ENCODE measurements at places on chromosomes 4 and X.

DNA sequence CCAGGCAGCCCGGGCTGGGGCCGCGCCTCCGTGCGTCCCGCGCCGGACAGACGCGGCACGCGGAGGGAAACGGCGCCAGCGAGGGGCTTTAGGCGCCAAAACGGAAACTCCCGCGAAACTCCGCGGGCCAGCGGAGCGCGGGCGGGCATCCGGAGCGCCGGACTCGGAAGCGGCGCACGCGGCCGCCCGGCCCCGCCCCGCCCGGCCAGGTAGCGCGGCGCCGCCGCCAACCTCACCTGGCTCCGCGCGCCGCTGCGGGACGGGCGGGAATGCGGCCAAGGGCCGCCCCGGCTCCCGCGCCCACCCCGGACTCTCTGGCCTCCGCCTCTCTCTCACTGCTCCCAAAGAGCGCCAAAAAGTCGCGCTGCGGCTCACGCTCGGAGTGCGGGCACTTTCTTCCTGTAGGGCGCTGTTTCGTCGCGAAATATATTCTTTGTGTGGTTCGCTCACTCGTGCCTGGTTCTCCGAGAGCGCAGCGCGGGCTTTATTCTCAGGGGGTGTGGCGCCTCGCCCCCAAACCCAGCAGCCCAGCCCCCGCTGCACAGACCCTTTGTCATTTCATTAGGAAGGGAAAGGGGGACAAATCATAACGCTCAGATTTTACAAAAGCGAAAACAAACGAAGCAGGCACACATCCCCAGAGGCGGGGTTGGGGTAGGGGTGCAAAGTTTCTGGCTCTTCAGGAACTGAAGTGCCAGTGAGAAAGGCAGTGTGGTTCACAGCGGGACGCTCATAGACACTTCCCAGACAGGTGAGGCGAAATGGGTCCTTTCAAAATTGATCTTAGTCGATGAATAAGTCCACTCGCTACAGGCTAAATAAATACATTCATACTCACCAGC, 961 bp upstream of the MBNL3 start:
- DNase-seq, result no peak

- no peak for DNase-seq
Observed at GRCh38 chrX:127877318-127877717, 174.9 kb downstream of the ACTRT1 start.

DNA sequence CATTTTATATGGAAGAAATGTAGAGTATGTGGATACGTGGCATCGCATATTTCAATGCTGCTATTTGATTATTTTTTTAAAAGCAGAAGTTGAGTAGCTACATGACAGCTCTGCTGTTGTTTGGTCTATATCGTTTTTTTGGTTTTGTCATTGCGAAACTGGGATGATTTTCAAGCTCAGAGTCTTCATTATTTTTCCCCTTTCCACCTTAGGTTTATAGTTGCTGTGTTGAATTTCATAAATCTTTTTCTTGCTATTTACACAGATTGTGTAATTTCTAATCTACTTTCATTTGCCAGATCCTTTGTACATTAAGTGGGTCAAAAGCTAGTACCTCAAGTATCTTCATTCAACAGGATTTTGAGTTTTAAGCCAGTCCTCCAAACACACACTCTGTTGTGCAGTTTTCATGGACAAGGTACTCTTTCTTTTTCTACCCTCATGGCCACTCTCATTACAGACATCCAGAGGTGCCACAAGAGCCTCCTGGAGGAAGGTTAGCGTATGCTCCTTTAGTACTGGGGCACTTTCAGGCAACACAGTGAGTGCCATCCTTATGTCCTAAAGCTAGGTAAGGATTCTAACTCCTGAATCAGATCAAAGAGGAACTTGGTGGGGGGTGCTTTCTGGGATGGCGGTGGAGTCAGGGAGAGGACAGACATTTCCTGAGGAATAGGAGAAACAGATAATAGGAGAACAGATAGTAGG, 123.2 kb downstream of the FHIP1A start:
- DNase-seq, result no peak

DNA sequence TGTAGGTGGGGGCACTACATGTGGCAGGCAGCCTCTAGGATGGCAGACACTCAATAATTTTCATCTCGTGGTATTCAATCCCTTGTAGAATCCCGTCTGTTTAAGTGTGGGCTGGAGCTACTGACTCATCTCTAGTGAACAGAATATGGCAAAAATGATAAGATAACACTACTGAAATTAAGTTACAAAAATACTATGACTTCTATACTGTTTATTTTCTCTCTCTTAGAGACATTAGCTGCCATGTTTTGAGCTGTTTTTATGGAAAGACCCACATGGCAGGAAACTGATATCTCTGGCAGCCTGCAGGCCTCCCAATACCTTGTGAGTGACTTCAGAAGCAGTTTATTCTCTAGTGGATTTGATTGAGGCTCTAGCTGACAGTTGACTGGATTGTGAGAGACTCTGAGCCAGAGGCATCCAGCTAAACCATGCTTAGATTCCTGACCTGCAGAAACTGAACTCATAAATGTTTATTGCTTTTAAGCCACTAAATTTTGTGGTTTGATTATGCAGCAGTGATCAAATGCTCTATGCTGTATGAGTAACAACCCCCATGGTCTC, 298.8 kb upstream of the CTSO start:
- DNase-seq, result no peak

- DNase-seq, result no peak
Observed at GRCh38 chr4:153927451-153927850, 138.6 kb upstream of the SFRP2 start.

DNA sequence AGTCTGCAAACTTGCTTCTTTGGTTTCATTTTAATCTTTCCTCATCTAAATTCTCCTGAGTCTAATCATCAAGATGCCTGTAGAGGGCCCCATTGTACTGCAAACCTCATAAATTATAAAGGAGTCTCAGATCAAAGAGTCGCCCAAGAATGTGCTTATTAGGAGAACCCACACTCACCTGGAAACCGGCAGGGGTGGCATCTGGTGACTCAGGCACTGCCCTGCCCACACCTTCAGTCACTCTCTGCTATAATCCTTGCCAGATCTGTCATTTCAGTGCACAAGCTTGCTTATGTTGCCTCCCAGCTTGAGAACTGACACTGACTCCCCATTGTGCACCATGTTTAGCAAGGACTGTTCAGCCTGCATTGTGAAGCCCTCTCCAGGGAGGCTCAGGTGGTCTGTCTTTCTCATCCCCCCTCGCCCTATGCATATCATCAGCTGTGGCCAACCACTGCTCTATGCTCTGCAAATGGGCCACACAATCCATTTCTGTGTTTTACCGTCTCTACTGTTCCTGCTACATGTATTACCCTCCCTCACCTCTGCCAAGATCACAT, 12.4 kb downstream of the EPGN start:
- DNase-seq, result no peak

DNA sequence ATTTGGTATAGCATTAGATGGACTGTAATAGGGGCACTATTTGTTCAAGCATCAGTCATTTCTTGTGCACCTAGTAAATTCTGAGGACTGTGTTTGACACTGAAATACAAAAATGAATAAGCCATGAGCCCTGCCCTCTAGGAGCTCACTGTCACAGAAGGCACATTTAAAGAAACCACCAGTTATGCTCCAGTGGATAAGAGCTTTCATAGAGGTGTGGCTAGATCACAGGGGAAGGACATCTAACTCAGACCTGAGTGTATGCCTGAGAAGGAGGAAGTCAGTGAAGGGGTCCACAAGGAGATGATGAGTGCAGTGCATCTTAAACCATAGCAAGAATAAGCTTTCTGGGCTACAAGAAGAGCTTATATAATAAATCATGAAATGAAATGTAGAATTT, 40.1 kb downstream of the BTC start:
- no peak for DNase-seq

DNA sequence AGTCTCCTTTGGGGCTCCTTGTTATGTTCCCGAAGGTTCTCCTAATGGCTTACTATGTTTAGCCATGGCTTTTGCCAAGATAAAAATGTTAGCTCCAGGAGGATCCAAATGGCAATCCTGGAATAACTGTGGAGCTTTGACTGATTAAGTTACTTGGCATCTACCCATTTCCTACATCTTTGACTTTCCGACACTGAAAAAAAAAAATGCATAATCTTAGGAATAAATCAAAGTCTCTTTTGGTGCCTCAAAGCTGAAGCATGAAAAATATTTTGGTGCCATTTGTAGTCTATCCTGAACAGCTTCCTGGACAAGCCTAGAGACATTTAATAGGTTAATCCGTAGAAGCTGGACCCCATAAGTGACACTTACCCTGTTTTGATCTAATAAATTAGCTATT, 191.7 kb downstream of the PALLD start:
- DNase-seq, result no peak

GRCh38 chr4:139214039-139214534, 37.1 kb upstream of the ELF2 start:
- no peak for DNase-seq

DNA sequence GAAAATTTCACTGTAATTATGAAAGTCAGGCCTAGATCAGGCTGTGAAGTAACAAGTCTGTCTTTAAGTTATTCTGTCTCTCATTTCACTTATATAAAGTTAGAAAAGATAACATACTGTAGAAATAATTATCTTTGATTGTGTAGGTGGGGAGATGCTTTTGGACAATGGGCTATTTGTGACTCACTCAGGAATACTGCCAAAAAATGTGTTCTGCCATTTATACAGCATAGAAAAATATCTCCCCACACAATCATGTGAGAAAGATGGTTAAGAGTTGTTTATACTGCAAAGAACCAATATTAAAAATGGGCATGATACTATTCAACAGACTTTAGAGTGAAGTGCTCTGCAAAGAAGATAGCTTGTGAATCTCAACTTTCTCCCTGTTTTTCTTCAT, 95.0 kb upstream of the GABRA2 start:
- no peak for DNase-seq

GRCh38 chr4:177092807-177093206, 216.9 kb upstream of the NEIL3 start:
- no peak for DNase-seq

DNA sequence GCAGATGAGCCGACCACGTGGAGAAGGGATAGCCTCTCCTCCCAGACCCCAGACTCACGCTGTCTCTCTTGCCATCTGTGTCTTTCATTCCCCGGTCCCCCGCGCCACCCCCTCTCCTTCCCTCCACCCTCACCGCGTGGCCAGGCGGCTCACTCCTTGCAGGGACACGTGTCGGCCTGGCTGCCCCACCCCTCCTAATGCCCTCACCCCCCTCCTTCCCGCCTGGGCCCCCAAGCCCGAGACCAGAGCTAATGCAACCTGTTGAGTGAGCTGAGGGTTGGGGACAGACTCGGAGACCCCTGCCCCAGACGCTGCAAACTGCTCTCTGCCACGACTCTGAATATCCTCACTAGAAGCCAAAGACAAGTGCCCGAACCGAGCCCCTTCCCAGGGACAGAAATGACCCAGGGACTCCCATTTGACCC, 1.8 kb downstream of the SLC38A5 start:
- no peak for DNase-seq

DNA sequence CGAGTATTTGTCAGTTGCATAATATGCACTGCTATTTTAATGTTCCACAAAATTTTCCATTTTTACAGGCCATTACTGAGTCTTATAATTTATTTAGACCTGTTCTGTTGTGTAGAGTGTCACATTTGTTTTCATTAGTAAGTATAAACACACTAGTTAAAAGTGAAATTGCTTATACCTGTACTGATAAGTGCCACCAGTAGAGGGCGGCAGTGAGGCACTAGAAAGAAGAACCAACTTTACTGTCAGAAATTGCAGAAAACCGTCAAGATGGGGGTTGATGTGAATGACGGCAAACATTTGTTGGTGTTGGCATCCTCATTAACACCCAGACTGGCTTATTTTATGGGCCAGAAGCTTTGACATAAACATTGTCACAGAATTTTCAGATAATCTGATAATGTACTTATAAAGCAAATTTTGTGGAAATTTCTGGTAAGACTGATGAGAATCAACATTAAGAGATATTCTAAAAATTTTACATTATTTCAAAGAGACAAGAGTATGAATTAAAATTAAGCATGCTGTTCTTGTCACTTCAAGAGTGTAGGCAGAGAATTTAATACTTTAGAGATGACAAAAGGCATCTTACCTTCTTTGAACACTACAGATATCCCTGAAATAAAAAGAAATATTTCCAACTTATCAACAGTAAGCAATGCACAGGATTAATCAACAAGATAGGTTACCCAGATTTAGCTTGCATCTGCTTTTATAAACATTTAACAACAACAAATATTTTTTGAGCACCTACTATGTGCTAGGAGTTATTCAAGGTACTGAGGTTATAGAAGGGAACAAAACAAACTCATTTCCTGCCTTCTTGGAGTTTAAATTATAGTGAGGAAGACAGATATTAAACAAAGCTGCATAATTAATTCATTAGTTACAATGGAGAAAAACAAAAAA, 24.9 kb downstream of the ALPK1 start:
- peak; percentile 90 for DNase-seq

DNA sequence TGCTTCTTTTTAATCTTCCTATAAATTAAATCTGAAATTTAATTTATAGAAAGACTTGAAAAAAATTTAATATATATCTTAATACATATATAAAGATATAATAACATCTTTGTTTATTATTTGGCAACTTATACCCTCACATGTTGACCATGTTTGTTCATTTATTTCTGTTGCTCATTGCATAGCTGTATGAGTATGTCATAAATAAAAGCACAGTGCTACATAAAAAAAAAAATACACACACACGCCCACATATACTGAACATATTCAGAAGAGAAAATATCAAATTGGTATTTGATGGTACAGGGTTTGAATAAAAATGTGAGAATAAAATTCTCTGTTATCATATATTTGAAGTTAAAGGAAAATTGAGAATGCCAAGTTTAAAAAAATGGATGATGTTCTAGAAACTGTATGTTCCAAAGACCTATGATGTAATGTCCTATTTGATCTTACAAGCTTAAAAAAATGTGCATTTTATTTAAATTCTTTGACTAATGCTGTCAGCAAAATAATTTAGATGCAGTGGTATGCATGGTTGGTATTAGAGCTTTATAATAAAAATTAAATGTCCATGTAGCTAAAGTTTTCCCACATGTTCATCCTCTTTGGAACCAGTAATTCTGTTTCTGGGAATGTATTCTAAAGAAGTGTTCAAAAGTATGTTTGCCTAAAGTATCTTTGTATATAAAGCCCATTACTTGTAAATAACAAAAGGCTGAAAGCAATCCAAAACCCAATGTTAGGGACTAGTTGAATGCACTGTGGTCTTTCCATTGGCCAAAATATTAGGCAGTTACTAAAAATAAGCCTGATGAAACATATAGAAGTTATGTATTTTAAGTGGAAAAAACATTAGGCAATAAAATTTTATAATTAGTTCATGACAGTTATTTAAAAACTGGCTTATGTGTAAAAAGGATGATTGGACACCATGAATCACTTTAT, 12.9 kb downstream of the TMEM184C start:
- no peak for DNase-seq

DNA sequence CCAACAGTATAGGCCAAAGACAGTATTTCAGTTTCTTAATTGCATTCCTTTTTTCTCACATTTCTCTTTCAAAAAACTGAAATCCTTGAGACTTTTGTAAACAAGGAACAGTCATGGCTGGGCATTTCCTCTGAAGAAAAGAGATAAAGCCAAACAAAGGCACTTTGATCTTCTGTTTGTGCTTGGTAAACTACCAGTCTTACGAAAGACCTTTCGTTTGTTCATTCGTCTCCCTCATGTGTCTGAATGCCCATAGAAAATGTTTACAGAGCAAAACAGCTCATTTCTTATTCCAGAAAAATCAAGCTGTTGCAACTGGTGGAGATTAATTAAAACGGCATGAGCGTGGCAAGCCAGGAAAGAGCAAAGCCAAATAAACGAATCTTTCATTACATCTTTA, 178.0 kb downstream of the GASK1B start:
- DNase-seq, result no peak

Data from omental fat pad (tissue), 4 donors.